CD4-positive, alpha-beta T cell treated with Interleukin-6 at 100 ng/mL for 8 hours (primary cell): ENCODE measurements at places on chromosomes 6 and 20.
A peak's percentile ranks its signal among the peaks of the same experiment; 100 is the strongest.

DNA sequence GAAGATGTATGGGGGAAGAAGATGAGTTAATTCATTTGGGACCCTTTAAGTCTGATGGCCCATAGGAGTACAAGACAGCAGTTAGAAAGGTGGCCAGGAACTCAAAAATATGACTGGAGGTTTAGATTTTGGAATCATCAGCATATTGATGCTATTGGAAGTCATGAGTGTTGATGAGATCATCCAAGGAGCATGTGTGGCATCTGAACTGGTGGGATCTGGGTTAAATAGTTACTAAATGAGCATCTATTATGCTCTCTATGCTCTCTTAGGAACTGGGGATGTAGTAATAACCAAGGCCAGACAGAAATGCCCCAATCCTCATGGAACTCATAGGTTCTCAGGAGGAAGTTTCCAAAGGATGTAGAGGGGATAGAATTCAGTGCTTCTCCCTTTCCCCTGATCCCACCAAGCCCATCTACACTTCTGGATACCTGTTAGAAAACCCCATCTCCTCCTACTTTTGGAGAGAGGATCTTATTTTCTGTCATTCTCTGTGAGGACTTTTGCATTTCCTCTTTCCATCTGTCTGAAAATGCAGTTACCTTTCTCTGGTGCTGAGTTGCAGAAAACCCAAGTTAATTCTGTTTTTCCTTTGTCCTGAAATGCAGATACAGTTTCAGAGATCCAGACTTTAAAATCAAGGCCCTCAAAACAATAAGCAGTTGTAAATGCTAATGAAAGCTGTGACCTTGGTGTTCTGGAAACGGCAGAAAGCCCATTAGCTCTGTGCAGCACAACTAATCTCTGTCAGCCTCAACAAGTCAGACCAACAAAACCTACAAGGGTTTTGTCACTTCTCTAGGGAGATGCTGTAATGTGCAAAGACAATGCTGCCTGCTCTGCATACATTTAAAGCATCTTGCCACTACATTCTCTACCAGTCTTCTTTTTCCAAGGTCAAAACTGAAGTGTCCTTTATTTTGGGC is 65.8 kb downstream of the TBC1D7 start:
- no peak for DNase-seq

DNA sequence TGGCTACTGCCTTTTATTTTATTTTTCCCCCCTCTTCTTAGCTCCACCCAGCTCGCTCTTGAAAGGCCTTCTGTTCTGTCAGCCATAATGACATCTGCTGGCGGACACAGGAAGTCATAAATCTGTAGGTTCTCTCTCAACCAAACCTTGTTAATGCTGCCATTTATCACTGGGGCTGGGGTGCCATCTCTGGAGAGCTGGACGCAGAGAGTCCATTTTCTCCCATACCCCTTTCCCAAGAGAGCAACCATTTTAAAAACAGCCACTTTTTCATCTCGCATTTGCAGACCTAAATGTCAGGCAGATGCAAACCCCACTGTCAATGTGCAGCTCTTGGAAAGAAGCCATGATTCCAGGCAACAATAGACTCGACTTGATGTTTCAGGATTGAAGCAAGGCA is 13.0 kb upstream of the TSHZ2 start:
- no peak for DNase-seq

DNA sequence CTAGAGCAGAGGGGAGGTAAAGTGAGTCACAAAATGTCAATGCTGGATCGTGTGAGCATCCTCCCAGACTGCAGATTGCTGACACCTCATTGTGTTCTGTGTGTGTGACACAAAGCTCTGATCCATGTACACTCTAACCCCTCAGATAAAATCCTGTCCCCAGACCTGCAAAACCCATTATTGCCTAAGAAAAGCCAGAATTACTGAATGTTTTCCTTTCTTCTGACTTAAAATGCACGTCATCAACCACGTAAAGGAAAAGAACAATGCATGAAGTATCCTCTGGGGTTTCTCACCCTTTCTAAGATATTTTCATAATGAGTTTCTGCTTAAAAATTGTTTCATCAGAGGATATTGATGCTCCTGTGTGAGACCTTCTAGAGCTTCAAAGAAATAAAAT is 218.0 kb upstream of the PREP start:
- DNase-seq, result no peak

- DNase-seq, result no peak
Measured at GRCh38 chr20:44207126-44207723, 3.3 kb downstream of the OSER1 start.

DNA sequence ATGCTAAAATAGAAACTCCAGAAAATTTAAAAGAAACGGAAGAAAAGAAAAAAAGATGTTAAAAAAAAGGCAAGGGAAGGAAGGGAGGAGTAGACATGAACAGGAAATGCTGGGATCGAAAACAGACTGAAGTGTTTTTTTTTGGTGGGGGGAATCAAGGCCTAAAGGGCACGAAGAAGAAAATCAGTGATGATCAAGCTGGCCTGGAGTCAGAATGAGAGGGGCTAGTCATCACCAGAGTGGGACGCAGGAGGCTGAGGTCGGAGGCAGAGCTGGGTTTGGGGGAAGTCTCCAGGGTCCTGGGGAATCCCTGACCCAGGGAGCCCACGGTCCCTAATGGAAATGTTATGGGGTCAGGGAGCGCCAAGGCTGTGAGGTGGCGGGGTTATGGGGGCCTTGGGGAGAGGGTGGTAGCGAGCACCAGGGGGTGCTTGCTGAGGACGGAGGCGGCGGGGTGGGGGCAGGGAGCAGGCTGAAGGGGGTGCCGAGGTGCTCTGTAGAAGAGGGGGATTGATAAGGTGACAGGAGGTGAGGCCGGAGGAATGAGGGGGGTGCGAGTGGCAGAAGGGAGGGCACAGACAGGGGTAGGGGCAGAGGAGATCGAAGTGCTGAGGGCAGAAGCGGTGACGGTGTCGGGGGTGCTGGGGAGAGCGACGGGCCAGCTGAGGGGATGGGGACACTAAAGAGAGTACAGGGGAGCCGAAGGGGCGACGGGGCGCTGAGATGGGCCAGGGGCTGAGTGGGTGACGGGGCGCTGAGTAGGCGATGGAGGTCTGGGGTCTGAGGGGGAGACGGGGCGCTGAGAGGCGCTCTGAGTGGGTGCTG is 684 bp downstream of the ZNFX1 start:
- no peak for DNase-seq

GRCh38 chr20:62219992-62220665 is at the start of gene HRH3:
HRH3 (minus strand) TSS chr20:62220278; CDS start chr20:62219970, 308 bp downstream.
- DNase-seq, result peak; percentile 11
